ENCODE measurements at places on chromosomes 2 and 18. TPM values are rescaled to one million over a fixed set of nuclear protein-coding genes. Genes with fewer than 3 reads are reported as not detected.

Gene MROH2A
- not detected for total RNA-seq

Gene CCDC68
- total RNA-seq = 4.5 TPM

Gene TUBB8B
- not detected for total RNA-seq

Gene MAP3K19
- not detected for total RNA-seq

Gene CCDC93
- total RNA-seq = 21.1 TPM

Gene TGIF1
- 95.0 TPM for total RNA-seq

Gene PAX8
- total RNA-seq = 2.0 TPM

Gene ZNF385B
- not detected for total RNA-seq

Gene LHCGR
- total RNA-seq = not detected

Gene HRH4
- total RNA-seq = not detected

Gene NEU4
- not detected for total RNA-seq

Gene SCN1A
- total RNA-seq = not detected

Gene DYNAP
- not detected for total RNA-seq

Gene ZNF804A
- total RNA-seq = 0.51 TPM

Gene COL3A1
- 8,532 TPM for total RNA-seq

Gene RAPGEF4
- 1.3 TPM for total RNA-seq

Gene SEPTIN10
- 63.4 TPM for total RNA-seq

Gene EVX2
- 0.09 TPM for total RNA-seq

Data from pericardium fibroblast (primary cell).